Coronary artery (tissue), 2 donors: ENCODE measurements at places on chromosomes 11 and 22.
A peak's percentile ranks its signal among the peaks of the same experiment; 100 is the strongest.

DNA sequence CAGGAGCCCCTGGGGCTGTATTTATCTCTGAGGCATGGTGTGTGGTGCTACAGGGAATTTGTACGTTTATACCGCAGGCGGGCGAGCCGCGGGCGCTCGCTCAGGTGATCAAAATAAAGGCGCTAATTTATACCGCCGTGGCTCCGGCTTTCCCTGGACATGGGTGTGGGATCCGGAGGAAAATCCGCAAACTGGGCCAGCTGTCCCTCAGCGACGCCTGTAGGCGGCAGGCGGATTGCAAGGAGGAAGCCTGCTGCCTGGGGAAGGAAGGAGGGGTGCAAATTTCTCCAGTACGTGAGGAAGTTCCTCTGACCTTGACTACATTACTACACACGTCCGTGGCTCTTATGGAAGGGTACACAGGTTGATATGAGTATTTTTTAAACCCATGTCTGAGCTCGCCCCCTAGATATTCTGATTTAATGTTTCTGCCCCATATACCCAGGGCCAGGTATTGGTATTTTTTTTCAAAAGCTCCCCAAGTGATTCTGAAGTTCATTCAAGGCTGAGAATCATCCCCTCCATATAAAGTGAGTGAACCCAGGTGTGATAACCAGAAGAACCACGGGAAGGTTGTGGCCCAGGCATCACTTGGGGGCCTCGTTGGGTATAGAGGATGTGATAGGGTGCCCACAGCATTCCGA, 2.8 kb downstream of the MYOD1 start:
- no peak for DNase-seq

GRCh38 chr11:126534141-126534805, 178.8 kb downstream of the ST3GAL4 start:
- no peak for DNase-seq

DNA sequence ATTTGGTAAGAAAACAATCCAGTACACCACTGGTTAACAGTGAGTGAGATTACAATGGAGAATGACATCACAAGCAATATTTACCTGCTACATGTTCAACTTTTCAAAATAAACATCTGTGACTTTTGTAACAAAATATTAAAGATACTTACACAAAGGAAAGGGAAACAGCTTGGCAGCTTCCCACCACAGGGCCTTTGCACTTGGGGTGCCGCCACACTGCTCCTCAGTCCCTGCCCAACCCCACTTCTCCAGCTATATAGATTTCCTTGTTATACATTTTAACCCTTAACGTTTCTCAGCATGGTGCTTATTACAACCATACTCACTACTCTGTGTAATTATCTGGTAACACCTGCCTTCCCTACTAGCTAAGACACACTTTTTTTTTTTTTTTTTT, 10.9 kb downstream of the KMT5B start:
- no peak for DNase-seq

- DNase-seq, result no peak
Measured at GRCh38 chr11:76781046-76781801, 1.9 kb upstream of the TSKU start.

DNA sequence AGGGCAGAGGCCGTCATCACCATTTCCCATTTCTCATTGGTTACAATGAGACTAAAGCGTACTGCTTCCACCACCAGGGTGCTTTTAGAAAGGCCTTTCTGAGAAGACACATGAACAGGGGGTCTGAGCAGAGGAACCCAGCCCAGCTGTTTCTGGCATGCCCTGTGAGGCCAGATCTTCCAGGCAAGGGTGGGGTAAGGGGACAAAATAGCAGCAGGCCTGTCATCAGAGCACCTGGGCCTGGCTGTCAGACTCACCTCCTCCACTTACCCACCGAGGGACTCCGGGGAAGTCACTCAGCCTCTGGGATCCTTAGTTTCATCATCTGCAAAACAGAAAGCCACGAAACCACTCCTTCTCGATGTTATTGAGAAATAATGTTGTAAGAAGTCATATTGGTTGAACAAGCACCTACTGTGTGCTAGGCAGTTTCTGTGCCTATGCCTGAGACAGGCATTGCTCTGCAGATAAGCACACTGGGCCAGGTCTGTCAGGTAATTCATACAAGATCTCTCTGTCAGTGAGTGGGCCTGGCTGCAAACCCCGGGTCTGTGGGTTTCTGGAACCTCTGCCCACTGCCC, 8.8 kb upstream of the WNT11 start:
- DNase-seq, result no peak

DNA sequence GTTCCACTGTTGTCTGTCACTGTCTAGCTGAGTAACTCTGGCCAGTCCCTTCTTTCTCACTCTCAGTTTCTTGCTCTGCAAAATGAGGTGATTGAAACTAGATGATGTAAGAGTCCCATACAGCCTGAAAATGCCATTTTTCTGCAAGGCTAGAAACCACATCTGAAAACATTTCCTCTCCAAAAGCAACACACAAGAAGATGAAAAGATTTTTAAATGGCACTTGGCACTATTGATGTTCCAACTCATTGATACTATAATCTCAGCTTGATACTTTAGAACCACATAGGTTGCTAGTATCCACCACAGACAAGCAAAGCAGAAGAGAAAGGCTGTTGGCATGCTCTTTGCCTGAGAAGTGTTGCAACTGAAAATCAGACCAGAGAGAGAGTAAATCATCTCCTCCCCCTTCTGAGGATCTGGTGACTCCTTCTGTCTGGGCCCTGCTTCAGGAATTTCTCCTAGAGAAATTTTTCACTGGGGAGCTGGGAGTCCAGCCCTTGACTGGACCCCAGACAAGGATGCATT, 1217.9 kb downstream of the LRRC4C start:
- no peak for DNase-seq

GRCh38 chr22:24494528-24495364, at the start of gene UPB1:
Gene UPB1 (plus strand): TSS chr22:24495332. CDS start chr22:24495404, 72 bp downstream.
- DNase-seq, result no peak

DNA sequence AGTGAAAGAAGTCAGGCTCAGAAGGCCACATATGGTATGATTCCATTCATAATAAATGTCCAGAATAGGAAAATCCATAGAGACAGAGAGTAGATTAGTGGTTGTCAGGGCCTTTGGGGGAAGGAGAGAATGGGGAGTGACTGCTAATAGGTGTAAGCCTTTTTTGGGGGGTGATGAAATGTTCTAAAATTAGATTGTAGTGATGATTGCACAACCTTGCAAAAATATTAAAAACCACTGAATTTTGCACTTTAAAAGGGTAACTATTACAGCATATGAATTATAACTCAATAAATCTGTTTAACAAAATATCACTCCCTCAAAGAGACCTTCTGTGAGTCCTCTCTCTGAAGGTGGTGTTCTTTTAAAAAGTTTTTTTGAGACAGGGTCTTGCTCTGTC, 72.3 kb upstream of the GRK3 start:
- DNase-seq, result no peak

GRCh38 chr11:61828629-61829407, 718 bp downstream of the FADS2 start:
- peak; percentile 89 for DNase-seq

DNA sequence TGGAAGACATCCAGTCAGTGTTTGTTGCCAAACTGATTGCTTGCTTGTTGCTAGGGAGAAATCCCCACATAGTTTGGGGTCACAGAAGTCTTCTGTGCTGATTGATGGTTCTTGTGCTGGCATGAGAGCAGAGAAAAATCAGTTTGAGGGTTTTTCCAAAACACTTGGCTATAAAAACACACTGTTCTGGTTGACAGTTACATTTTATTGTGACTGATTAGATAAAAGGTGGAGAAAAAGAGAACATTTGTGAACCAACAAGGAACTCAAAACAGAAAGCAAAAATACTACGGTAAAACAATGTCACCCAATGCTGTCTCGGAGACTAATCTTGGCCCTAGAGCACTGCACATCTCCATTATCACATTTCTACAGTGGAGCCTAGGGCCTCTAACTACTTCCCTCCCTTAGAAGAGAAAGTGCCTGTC, 14.4 kb upstream of the EIF4G2 start:
- DNase-seq, result no peak

DNA sequence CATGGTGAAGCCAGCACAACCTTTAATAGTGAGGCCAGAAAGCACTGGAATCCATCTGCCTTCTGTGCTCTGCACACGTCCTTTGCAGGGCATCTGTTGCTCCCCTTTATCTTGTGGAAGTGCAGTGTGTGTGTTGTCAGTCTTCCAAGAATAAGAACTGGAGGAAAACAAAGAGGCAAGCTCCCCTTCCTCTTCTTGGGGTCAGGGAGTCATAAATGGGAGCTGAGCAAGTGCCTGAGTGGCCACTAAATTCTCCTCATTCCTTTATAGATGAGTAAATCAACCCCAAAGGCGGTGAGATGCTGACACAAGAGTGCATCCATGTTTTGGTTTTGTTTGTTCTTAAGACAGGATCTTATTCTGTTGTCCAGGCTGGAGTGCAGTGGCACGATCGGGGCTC, 38.3 kb downstream of the WT1 start:
- DNase-seq, result no peak

- DNase-seq, result no peak
Measured at GRCh38 chr22:31332886-31333285, 13.3 kb downstream of the PATZ1 start.

DNA sequence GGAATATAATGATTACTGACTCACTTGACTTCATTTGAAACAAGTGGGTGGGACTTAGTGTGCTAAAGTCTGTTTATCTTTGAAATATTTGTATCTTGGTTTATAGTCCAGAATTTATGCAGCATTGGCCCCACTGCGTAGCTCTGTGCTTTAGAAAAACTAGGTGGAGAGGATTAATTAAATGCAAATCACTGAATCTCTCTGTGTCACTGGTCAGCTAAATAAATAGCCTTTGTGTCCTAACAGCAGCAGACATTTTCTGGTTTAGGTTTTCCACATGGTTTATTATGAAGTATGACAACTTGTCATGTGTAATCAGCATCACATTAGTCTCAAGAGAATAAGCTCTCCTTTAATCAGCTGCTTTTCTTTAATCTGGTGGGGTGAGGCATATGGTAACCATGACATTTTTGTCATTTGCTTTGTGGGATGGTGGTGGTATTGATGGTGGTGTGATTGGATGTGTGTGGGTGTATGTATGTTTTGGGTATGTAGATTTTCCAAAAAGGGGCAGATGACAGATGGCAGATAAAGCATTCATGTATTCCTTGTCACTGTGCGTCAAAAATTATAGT, 33.9 kb downstream of the BCL2L13 start:
- no peak for DNase-seq

- no peak for DNase-seq
Measured at GRCh38 chr11:587546-587945, 11.3 kb downstream of the PHRF1 start.

DNA sequence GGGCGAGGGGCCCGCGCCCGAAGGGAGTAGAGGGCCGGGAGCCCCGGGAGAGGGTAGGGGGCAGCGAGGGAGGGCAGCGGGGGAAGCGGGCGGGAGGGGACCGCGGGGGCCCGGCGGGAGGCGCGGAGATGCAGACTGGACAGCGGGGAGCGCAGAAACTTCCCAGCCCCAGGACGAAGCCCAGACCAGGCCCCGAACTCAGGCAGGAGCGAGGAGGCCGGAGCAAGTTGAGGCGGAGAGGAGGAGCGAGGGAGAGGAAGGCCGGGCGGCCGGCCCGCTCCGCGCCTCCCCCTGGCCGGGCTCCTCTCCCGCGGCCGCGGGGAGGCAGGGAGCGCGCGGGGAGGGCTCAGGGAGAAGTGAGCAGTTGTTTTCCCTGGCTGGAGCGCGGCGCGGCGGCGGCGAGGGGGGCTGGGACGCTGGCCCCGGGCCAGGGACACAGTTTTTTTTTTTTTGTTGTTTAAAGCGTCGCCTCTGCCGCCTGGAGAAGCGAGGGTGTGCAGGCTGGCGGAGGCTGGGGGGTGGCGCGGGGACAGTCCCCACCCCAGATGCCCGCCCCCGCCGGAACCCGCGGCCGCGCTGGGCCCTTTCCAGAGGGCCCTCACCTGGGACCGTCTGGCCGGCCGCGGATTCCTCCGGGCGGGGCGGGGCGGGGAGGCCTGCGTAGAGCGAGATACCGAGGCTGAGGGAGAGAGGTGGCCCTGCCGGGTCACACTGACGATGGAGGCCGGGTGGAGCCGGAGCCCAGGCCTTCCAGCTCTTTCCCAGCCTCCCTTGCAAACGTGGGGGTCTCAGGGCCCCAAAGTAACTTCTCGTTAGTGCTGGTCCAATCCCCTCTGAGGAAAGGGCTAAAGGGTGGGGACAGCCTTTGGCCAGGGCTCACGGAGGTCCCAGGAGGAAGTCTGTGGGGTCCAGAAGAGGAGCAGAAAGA, at the start of gene LTBP3:
Gene LTBP3, minus strand, starts transcription at position 358 of the 928 bp plus-strand sequence. CDS start 400 bp downstream, outside the sequence.
- DNase-seq, result peak; percentile 93

- DNase-seq, result no peak
Measured at GRCh38 chr11:61019832-61020405, 48.4 kb downstream of the CD6 start.

DNA sequence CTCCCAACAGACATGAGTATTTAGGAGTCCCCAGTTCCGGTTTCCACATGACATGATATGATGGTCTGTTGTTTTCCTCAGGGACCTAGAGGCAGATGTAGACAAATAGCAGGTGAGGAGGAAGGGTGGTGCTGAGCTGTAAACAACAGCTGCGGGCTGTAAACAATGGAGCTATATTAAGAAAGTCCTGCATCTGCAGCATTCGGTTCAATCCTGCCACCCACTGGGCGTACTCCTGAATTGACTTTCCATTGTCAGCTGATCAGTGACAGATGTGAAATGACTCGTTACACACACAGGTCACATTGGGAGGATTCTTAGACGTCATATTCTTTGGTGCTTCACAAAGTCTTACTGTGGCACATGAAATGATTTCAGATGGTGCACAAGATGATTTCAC, 26.8 kb upstream of the RAG1 start:
- no peak for DNase-seq

GRCh38 chr11:68160100-68160695, 39.0 kb upstream of the CHKA start:
- DNase-seq, result no peak

GRCh38 chr11:35139722-35140282, 831 bp downstream of the CD44 start:
- no peak for DNase-seq

DNA sequence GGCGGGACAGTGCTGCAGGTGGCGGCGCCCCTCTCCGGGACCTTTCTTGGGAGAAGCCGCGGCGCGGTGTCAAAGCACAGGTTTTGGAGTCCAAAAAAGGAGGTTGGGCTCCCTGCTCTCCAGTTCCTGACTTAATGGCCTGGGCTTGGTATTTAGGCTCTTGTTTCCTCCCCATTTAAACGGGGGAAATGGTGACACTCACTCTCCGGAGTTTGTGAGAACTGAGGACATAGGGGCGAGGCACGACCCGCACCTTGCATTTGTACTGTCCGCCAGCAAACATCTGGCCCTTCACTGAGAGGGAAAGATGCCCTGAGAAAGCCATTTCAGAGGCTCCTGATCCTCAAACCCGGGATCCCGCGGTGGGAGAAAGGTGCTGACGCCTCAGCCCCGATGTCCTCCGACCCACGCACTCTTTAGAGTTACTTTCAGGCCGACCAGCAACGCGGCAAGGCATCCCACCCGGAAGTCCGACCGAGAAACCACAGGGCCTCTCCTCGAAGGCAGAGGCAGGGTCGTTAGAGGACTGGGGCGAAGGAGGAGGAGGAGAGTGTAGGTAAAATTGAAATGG, 2.9 kb upstream of the WDR74 start:
- DNase-seq, result peak; percentile 92

DNA sequence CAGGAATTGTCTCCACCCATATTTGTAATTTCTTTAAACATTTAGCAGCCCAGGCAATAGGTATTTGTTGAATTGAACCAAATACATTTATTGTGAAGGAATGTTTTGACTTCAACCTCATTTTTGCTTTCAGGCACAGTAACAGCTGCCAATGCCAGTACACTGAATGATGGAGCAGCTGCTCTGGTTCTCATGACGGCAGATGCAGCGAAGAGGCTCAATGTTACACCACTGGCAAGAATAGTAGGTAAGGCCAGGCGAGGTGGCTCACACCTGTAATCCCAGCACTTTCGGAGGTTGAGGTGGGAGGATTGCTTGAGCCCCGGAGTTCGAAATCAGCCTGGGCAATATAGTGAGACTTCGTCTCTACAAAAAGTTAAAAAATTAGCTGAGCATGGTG, 20.9 kb downstream of the ACAT1 start:
- DNase-seq, result no peak
